Epithelial cell of esophagus (primary cell): ENCODE measurements at places on chromosomes 5 and 9.

DNA sequence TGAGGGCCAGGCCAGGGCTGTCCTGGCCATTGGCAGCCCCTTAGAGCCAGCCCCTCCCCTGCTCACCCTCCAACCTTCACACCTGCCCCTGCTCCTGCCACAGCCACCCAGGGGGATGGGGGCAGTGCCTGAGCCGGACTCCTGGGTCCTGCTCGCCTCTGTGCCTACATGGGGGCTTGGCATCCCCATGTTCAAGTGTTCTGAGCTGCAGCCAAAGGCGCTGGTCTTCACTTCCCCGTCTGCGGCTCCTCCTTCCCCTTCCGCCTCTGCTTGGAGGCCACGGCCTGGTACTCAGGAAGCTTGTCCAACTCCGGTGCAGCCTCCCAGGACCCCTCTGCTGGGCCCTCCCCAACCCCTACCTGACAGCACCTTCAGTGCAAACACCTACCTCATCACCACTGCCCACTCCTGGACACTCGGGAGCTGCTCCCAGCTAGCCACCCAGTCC is 2.3 kb upstream of the DNLZ start:
- no peak for DNase-seq

DNA sequence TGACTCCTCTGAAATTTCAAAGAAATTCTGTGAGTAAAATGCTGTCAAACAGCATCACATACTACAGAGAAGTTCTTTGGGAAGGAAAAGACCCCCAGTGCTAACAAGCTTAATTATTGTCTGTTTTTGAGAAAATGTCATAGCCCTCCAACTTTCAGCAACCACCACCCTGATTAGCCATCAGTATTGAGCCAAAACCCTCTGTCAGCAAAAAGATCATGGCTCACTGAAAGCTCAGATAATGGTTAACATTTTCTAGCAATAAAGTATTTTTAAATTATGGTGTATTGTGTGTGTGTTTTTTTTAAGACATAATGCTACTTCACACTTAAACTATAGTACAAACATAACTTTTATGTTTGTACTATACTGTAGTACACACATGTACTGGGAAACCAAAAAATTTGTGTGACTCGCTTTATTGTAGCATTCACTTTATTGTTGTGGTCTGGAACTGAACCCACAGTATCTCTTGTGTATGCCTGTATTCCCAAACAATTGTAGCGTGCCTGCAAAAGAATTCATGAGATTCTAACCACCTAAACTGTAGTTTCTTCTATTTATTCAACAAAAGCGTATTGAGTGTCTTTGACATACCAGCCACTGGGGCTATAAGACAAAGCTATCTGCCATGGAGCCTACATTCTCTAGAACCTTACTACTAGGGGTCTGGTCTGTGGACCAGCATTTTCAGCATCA is 31.6 kb downstream of the TLE4 start:
- DNase-seq, result no peak

DNA sequence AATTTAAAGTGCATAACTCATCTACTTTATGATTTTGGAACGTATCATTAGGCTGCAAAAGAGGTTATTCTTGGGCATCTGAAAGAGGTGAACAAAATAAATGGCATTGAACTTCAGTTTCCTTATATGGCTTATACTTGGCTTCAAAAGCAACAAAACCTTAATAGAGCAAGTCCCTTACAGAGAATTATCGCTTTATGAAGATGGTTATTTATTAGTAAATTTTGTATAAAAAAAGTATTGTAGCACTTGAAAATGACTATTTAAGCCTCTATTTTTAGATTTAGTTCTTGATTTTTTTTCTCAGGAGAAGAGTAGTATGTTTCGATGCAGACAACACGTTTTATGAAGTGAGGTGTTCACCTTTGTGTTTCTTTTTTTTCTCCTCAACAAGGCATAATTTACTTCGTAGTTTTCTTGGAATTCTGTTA is 2.0 kb downstream of the ERBIN start:
- DNase-seq, result peak; percentile 8

GRCh38 chr5:167903659-167904058 is 387.8 kb upstream of the WWC1 start:
- DNase-seq, result no peak

- no peak for DNase-seq
These were observed 83.5 kb upstream of the PRR16 start for GRCh38 chr5:120380644-120381043.

GRCh38 chr5:136457390-136458013 is 92.2 kb upstream of the TRPC7 start:
- no peak for DNase-seq

DNA sequence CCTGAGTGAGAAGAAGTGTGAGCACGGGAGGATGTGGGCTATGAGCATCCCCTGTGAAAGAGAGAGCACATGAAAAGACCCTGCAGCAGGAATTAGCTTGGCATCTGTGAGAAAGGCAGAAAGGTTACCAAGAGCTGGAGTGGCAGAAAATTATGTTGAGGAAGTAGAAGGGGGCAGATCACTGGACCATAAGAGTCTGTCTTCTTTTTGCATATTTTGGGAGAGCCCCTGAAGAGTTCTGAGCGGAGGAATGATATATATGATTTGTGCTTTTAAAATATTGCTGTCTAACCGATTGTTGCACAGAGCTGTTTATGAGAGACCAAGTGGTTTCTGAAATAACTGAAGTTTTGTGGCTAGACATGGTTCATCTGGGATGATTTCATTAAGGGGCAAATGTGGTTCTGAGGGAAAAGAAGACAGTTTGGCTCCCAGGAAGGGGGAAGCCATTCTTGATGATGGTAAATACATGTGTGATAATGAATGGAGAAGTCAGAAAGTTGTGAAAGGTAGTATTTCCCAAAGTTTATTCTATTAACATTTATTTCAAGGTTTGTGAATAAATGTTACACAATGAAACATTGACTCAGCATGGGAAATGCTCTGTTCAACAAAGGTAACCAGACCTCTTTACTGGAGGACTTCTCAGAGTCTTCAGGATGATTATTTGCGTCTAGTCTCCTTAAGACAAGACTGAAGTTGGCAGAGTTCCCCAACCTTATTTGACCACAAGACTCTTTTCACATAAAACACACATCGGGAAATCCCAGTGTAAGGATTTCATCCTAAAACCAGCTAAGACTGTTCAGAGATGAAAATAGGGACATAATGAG is 31.5 kb upstream of the ADRB2 start:
- peak; percentile 84 for DNase-seq

GRCh38 chr9:126704157-126704891 is 90.6 kb downstream of the LMX1B start:
- DNase-seq, result peak; percentile 82

GRCh38 chr5:55900776-55901175 is 49.6 kb downstream of the IL31RA start:
- DNase-seq, result no peak

DNA sequence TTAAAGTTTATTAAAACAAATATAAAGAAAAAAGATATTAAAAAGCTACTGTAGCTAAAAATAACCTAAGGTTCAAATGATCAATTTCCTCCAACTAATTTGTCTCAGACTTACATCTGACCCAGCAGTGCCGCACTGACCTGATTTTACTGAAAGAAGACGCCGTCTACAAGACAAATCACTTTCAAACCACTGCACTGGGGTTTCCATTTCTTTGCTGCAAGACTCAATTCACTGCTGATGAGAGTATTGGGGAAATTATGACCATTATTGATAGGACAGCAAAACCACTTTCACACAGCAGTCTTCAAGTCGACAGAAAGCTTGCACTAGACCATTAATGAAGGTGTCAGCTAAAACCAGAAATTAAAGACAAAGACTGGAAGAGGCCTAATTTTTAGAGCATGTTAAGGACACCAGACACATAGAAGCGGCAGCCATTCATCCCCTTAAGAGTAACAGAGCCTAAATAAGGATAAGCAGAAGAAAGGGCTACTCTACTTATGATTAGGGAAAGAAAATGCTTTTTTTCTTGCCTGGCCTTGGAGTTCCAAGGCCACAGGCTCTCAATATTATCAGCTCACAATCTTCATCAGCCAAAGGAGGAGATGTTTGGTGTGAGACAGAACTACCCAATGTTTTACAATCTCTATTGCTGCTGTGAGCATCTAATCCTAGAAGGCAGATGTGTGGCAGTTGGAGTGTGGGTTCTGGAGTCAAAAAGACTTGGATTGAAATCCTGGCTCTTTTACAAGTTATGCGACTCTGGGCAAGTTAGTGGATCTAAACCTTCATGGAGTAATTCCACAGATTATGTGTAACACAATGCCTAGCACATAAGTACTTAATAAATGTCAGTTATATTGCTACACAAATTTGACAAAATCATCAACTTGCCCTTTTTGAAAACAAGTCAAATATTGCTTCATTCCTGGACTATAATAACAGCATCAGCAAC is 190.7 kb downstream of the MAPKAP1 start:
- no peak for DNase-seq

- DNase-seq, result no peak
These were observed 17.5 kb downstream of the ADRA1B start for GRCh38 chr5:159933531-159934485.

- DNase-seq, result no peak
These were observed 437.2 kb upstream of the EDIL3 start for GRCh38 chr5:84821924-84822323.

- DNase-seq, result peak; percentile 96
These were observed 1.5 kb downstream of the ARPC5L start for GRCh38 chr9:124863371-124863871.

GRCh38 chr9:33381231-33381791 is 21.1 kb downstream of the AQP7 start:
- DNase-seq, result no peak

DNA sequence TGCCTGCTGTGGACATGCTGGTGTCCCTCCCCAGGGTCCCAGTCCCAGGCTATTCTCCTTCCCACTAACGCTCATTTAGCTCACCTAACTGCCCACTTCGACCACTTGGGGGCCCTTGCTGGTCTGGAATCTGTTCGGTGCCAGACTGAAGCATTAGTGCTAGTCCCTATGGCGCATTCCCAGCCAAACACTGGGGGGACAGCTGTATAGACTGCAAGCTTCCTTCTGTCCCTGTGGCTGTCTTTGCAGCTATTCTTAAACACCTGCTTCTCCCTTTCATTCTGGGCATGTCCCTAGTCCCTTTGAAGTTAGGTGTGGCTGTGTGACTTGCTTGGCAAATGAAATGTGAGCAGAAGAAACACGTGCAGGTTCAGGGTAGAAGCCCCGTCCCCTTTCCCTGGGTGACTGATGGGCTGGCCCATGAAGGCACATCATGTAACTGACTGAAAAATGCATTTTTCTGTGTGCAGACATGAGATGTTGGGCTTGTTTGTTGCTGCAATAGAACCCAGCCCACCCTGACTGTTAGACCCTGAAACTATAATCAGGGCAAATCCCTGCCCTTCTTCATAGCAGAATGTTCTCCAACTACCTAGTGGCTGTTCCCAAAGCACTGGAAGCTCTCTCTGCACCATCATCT is 134.4 kb downstream of the BARX1 start:
- DNase-seq, result no peak

DNA sequence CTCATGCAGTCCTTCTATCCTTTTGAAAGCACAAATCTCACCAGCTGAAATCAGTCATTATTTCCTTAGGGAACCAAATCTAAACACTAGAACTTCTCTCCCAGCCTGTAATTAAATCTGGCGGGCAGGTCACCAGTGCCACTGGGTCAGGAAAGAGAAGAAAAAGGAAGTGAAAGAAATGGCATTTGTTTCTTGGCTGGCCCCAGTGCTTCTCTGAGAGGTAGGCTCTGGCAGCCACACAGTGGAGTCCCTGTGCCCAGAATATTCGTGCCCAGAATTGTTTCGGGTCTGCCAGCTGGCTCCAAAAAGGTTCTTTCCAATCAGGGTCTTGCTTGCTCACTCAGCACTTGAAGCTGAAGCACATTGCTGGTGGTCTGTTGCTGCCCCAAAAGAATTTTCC is 133.9 kb upstream of the MTAP start:
- no peak for DNase-seq

DNA sequence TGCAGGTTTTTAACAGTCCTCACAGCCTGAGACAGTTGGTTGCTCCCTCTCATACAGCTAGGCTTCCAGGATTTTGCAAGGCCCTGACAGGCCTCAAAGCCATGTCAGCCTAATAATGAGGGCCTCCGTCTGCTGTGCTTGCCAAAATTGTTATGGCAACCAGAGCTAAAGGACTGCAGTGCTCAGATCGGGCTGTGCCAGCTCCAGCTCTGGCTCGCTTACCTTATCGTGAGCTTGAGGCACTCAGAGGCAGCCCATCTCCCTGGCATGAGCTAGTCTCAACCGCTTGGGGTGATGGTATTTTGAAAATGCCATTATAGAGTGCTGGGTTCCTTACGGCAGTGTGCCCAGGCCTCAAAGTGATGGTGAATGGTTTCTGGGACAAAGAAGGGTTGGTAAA is 8.4 kb downstream of the MTAP start:
- DNase-seq, result no peak

DNA sequence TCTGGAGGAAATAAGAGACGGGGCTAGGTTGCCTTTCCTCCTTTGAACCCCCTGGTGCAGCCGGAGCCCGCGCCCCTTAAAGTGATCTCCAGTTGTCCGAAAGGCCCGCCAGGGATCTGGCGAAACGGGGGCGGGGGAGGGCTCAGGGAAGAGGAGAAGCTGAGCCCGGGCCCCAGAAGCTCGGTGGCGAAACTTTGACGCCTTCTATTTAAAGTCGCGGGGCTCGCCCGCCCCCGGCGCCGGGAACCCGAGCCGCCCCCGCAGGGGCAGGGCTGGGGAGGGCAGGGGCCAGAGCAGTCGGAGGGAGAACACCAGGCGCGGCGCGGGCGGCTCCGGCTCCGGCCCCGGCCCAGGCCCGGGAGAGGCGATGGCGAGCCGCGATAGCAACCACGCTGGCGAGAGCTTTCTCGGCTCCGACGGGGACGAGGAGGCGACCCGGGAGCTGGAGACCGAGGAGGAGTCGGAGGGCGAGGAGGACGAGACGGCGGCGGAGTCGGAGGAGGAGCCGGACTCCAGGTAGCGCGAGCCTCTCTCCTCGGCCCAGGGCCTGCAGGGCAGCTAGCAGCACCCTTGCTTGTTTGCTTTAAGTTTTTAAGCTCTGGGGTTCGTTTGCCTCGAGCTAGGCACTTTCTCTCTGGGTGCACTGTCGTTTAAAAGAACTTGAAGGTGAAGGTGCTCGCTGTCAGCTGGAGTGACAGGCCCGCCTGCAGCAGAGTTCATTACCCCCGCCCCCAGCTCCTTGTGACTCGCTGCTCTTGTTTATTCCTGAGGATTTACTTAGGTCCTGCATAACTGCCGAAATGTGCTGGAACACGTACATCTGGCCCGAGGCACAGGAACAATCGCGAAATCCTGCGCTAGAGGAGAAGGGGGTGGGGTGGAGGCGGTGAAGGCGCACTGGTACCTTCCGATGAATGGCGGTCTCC is at the start of gene CMYA5:
Gene CMYA5, plus strand, starts transcription at position 296 of the 926 bp plus-strand sequence. Its CDS starts 72 bp downstream, at position 368.
- DNase-seq, result peak; percentile 91

DNA sequence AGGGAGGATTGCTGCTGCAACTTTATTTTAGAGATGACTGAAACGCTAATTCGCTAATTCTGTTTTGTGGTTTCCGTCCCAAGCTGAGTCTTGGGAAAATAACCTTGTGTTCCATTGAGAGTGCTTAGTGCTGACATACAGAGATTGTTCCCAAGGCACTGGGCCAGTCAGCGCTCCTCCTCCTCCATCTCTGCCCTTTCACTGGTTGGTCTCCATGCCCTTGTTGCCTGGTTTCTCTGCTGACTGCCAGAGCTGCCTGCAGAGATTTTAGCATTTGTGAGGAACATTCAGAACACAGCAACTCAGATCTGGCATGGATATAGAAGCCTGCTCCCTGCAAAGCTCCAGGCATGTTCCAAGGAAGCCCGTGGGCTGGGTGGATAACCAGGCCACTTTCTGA is 126.0 kb upstream of the IRX2 start:
- DNase-seq, result no peak
